Activated CD4-positive, alpha-beta T cell treated with anti-CD3 and anti-CD28 coated beads for 4 hours (primary cell): ENCODE measurements at places on chromosomes 3 and 15.

DNA sequence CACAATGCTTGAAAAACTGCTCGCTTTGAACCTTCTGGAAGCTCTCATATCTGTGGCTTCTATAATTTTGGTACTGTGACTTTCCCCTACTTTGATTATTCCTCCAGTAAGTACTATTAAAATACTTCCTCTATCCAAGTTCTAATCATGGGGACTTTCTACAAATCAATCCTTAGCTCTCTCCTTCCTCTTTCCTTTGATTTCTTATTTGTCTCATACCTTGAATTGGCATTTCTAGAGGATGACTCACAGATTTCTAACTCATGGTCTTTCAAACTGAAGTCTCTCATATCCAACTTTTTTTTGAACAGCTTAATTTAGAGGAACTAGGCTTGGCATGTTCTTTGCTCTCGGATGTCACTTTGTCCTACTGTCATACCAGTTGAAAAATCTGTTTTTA is 241.8 kb downstream of the TBC1D5 start:
- DNase-seq: no peak

DNA sequence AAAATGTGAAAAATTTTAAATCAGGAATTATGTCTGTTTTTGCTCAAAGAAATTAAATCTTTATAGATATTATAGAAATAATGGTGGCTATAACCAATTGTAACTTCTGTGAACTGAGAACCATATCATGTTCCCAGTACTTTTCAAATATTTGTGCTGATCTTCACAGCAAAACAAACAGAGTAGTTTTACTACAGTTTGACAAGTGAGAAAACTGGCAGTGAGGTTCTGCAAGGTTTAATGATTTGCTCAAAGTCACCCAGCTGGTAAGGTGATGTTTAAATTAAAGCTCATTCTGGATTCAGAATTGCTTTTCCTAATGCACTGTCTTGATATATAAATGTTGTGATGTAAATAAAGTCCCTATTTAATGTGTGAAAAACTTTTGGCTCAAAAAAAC is 22.0 kb upstream of the SPTSSB start:
- no peak for DNase-seq

- no peak for DNase-seq
Observed at GRCh38 chr15:73683777-73684580, at the start of gene CD276. Gene CD276 (plus strand): TSS chr15:73684383. CDS start chr15:73699640, 15,257 bp downstream.

- DNase-seq: no peak
Observed at GRCh38 chr3:148741219-148741618, 43.5 kb downstream of the AGTR1 start.
